ENCODE measurements at places on chromosomes 4 and X.

- DNase-seq, result no peak
Observed at GRCh38 chrX:38699121-38699520, 102.1 kb upstream of the MID1IP1 start.

- no peak for DNase-seq
Observed at GRCh38 chr4:38090455-38091246, 130.5 kb downstream of the PTTG2 start.

DNA sequence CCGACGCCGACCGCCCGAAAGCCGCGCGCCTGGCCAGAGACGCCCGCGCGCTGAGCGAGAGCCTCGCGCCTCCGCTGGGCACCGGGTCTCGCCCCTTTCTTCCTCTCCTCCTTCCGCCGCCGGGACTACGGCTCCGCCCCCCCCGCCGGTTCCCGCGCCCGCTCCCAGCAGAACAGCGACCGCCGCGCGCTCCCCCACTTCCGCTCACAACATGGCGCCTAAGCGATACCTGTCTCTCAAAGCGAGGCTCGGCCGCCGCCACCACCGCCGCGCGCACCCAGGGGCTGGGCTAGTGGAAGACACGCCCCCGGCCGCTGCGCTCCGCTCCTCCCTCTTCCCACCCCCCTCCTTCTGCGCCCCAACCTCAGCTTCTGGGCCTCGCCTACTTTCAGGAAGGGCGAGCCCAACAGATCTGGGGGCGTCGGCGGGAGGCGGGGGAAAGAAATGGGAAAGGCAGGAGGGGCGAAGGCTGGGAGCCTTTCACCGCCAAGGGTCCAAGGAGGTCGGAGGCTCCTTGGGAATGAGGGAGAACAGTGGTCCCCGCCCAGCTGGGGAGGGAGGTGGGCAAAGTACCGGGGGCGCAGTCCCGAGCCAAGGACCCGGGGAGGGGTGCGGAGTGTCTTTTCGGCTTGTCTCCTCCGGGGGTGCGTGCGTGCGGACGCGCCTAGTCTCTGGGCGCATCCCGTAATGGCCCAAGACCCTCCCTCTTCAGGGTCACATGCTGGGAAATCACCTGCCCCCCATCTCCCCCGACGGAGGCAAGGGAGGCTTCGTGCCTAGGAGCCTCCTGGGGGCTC lies at the start of gene RPS6KA3:
TSS of gene RPS6KA3 (minus strand) at position 100 of the 797 bp plus-strand sequence. CDS start 277 bp downstream, outside the sequence.
- DNase-seq, result peak; percentile 91

DNA sequence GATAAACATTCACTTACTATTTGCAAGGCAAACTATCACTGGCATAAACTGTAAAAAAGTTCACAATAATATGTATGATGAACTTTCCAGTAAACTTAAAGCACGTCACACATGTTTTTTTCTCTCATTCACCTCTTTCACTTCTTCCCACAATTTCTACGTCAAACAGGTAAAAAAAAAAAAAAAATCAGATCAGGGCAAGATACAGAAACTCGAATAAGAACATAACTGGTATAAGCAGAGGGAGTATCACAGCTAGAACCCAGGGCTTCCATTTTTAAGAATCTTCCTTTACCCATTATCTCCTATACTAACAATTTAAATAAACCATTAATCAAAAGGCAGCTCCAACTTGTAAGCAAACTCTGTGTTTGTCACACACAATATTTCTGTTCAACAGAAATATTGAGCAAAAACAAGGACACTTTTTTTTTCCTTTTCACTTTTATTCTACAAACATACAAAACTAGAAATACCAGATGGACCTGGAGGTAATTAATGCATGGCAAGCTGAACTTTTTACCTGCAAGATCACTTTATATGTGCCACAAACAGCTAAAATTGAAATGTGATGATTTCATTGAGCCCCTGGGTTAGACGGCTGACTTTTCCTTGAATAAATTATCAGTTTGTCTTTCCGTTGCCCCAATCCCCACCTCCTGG lies 47.5 kb upstream of the NSUN7 start:
- DNase-seq, result no peak

- no peak for DNase-seq
Observed at GRCh38 chrX:149161435-149162088, 343.5 kb downstream of the IDS start.

DNA sequence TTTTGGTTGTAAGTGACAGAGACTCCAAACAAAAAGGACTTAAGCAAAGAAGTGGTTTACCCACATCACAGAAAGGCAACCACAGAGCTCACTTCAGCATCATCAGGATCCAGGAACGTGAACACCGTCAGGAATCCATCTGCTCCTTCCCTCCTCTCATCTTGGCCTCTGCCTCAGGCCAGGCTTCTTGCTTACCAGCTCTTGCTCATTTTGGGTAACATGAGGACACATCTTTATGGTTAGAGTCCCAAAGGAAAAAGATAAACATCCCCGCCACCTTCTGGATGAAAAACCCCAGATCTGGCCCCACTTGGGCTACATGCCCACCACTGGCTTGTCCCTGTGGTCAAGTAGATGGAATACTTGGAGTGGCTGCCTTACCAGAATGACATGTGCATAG lies 176.8 kb upstream of the RPL34 start:
- no peak for DNase-seq

GRCh38 chr4:139959396-139959795 lies 194.6 kb downstream of the MAML3 start:
- no peak for DNase-seq

DNA sequence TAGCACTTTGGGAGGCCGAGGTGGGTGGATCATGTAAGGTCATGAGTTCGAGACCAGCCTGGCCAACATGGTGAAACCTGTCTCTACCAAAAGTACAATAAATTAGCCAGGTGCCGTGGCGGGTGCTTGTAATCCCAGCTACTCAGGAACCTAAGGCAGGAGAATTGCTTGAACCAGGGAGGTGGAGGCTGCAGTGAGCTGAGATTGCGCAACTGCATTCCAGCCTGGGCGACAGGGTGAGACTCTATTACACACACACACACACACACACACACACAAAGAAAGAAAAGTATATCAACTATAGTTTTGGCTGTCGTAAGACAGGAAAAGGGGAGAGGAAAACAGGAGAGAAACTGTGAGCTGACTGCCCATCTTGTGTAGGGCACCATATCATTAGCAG lies 171.7 kb downstream of the ADAMTS3 start:
- DNase-seq, result no peak

- DNase-seq, result no peak
Observed at GRCh38 chr4:138223231-138223910, 18.8 kb downstream of the SLC7A11 start.

DNA sequence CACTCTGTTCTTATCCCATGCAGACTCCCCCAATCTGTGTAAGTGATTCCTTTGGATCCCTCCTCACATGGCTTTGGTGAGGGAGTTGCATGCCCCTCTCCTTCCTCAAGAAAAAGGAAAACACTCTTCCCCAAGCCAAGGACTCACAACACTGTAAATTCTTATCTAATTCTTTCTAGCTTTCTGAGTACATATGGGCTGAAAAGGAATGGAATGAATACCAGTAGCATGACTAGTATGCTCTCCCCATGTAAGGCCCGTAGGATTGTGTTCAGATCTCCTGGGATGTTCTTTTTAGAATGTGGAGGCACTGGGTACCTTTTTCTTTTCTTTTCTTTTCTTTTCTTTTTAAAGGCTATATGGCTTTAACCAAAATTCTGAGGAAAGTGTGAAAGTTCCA lies 17.0 kb upstream of the MAGED1 start:
- DNase-seq, result no peak

All from islet precursor cell (in vitro differentiated cells).